NCI-H526 treated with DMSO at 0.1 percent for 48 hours (cell line): ENCODE measurements at places on chromosomes 7 and 10.

DNA sequence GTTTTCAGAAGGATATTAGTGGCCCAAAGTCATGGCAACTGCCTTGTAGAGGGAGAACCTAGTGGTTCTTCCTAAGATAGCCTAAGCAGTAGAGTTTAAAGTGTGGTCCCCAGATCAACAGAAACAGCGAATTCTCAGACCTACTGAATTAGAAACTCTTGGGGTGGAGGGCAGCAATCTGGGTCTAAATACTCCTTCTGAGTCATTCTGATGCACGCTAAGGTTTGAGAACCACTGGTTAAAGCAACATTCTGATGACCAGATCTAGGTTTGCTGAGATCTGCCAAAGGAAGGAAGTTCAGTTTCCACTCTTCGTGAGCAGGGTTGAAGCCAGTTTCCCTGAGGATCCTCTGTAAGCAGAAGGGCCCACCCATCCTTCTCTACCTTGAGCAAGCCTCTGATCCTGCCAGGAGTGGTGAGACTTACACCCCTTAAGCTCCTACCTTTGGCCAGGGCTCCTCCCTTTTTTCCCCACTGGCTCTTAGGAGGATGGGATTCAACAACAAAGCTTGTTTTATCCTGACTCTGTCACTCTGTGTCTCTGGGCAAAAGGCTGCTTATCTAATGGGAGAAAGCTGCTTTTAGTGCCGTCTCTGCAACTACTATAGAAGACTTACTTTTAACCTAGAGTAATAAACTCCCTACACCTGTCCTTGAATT lies 26.8 kb upstream of the TRUB1 start:
- DNase-seq: no peak

GRCh38 chr7:88071994-88072714 lies 138.1 kb downstream of the ADAM22 start:
- no peak for DNase-seq

GRCh38 chr7:155344270-155344617 lies 46.6 kb downstream of the INSIG1 start:
- DNase-seq: no peak

- DNase-seq: no peak
These were observed 22.3 kb downstream of the CHST15 start for GRCh38 chr10:124071141-124071540.

GRCh38 chr7:6398943-6399342 lies 48.8 kb downstream of the DAGLB start:
- no peak for DNase-seq

DNA sequence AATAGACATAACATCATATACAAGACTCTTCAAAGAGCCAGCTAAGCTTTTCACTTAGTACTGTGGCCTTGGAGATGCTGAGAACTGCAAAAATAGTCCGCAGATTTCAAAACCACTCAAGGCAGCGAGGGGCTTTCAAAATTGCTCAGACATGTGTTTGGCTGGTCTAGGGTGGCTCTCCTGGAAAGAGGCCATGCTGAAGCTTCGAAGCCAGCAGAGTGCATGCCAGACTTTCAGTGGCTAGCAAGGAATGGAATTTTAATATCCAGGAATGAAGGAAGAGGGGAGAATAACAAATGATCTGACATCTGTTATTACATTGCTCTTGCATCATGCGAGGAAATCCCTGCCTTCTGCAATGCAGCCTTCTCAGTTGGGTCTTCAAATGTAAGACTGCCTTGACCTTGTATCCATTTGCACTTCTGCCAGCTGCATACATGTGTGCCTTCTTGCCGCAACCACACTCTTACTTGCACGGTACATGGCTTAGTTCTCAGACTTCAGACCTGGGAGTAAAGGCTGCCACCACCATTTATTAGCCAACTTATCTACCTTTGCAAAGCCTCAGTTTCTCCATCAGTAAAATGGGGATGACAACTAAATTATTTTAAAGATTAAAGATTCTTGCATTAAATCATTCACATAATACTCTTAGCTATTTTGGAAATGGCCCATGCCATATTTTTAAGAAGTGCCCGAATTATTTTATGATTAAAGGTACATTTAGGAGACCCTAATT lies 55.9 kb downstream of the ITIH5 start:
- DNase-seq: no peak

DNA sequence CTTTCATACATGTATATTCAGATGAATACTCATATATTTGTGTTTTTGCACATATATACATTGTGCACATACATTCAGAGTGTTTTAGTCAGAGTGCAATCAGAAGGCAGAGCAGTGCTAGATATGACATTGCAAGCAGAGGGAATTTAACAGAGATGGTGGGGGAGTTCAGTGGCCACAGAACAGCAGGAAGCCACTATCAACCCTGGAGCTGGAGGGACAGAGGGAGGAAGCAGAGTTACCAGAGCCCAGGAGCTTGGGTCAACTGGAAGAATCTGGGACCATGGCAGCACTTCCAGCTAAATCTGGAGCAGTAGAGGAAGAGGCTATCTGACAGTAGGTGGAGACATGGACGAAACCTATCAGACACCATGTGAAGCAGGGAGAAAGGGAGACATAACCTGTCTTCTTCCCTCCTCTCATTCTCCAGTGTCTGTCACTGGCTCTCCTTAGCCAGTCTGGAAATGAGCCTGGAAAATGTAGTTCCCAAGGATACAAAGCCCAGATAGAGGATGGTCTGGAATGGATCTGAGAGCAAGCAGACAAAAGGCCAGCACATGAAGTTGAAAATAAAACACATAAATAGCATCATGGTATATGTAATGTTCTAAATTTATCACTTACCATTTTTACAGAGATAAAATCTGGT lies 33.6 kb upstream of the HERPUD2 start:
- DNase-seq: no peak

GRCh38 chr7:102036958-102037357 lies 219.5 kb downstream of the CUX1 start:
- no peak for DNase-seq

DNA sequence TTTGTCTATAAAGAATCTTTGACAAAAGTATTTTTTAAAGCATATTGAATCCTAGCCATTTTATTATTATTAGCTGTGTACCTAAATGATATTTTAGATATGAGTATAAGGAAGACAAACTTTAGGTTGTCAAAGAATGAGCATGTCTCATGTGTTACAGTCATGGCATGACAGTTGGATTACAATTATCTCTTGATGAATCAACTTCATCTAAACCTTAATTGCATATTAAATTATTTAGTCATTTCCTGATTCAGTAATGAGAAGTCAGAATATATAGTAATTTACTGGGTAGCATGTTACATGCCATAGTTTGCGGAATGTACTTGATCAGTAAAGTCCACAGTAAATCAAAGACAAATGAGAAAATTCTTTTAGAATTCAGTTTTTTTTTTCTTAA lies 59.2 kb downstream of the MAPK8 start:
- DNase-seq: no peak

- DNase-seq: no peak
These were observed 37.5 kb downstream of the PWWP2B start for GRCh38 chr10:132434405-132435005.

DNA sequence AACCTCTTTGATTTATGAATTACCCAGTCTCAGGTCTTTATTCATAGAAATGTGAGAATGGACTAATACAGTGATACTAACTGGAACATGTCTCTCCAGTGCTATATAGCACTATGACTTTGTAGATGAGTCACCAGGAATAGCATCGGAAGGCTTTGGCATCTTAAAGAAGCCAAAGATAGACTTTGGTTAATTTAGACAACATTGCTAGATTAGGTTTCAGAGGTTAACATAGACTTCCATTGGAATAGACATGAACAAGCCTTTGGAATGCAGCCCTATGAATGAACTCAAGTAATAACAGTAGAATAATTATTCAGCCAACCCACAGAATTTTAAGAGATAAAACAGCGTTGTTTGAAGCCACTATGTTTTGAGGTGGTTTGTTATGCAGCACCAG lies 169.2 kb downstream of the HGF start:
- no peak for DNase-seq

- no peak for DNase-seq
These were observed 90.1 kb downstream of the PIP4K2A start for GRCh38 chr10:22624287-22624738.

DNA sequence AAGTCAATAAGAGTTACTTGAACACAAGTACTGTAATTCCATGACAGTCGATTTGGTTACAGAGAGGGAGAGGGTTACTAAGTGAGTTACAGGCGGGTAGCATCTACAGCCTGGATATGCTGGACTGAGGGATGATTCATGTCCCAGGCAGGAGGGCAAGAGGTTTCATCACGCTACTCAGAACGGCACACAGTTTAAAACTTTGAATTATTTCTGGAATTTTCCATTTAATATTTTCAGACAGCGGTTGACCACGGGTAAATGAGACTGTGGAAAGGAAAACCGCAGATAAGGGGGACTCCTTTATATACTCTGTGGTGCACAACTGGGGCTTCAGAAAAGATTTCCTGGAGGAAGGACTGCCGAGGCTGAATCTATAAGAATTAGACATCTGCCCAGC lies 25.7 kb upstream of the LRRC4 start:
- no peak for DNase-seq

DNA sequence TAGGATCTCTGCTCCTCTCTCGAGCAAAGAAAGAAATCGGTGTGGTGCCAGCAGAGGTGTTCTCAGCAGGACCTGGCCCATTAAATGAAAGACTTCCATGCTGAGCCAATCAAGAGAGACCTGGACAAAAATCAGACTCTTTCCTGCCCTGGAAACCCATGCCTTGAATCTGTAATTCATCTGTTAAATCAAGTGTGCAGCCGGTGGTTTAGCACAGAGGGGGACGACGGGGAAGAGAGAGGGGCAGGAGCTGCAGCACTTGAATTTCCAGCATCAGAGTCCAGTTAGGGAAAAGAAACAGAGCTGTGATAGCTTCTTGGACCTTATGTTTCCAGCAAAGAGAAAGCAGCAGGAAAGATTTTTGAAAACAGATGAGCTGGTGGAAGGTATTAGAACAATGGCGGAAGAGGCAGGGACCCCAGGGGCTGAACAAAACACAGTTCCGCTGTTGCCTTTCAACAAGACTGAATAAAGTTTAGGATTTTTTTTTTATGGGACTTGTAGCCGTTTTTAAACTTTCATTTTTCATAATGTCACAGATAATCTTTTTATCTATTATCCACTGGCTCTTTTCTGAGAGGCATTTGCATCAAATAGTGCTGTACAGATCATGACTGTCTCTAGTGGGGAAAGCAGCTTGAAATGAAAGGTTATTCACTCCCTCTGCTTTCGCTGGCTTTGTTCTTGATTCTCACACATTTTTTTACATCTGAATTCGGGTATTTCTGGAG lies 543.6 kb upstream of the GALNT17 start:
- DNase-seq: no peak

- DNase-seq: no peak
These were observed 23.1 kb downstream of the THNSL1 start for GRCh38 chr10:25039531-25039930.

DNA sequence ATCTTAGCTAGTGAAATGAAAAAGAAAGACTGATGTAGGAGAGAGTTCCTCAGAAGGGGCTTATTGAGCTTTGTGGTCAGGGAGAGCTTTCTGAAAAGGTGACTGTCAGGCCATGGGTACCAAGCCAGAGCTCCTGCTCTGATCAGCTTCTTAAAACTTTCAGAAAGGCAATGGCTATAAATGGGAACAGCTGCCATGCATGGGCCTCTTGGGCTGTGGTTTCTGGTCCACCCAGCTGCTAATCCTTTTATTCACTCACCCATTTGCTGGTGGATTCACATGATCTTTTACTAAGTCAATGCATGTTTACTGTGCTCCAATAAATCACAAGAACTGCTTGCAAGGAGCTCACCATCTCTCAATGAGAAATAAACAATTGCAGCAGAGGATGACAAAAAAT lies 60.1 kb upstream of the ZPBP start:
- no peak for DNase-seq
